ENCODE measurements at places on chromosomes 2 and 18. TPM values are rescaled to one million over a fixed set of nuclear protein-coding genes. Genes with fewer than 3 reads are reported as not detected.

The SNTG2 gene
- total RNA-seq: not detected

The CNGA3 gene
- not detected for total RNA-seq

DNA sequence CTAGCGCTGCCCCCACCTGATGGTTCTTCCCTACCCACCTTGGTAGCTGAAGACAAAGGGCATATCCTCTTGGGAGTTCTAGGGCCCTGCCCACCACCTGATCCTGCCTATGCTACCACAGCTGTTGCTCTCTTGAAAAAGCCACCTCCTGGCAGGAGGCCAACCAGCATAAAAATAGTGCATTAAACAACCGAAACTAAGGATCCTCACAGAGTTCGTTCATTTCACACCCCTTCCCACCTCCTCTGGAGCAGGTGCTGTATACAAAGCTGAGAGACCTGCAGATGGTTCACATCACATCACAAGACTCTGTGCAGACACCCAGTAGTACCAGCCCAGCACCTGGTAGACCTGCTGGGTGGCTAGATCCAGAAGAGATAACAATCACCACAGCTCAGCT, 1348.0 kb upstream of the TMEFF2 start:
- H3K27ac ChIP-seq: no peak overlapping the region
- no peaks in the 10 kb centered on the region for H3K4me1 ChIP-seq
- no peaks in the 10 kb centered on the region for H3K27me3 ChIP-seq
- DNase-seq: no peak
- peaks cover 24% of the 10 kb centered on the region for H3K36me3 ChIP-seq

The ANKRD36 gene
- 40.9 TPM for total RNA-seq

DNA sequence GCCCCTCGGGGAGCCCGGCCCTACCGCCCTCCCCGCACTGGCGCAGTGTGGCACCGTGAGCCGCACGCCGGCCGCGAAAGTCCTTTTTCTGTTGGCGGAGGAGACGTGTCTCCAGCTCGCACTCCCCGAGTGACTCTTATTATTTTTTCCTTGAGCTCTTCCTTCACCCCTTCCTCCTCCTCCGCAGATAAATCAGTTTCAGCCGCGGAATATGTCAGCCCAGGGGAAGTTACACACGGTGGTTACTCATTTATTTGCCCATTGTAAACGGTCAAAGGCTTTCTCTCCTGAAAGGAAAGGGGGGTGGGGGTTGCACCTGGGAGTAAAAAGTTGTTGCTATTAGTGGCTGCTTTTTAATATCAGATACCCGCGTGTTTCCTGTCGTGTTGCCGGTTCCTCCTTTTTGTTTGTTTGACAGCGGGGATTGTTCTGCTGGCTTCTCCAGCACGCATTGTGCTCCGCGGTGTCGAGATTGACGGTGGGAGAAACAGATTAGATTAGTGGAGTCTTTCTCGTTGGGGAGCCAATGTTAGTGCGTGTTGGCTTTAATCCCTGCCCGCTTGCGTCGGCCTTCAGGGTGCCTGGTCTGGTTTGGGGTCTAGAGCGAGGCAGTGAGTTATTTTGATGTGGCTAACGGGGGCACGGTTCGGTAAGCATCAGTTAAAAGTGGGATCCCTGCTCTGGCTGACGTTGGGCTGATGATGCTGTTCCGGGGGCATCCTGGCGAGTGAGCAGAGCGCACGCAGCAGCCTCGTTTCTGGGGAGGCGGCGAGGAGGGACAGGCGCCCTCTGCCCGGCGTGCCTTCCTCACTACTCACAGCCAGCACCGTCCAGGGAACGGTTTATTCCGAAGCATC, 1.6 kb downstream of the CRIM1 start:
- peak overlapping the region; percentile 98 for H3K4me3 ChIP-seq
- no peak for DNase-seq
- H3K4me1 ChIP-seq: peaks cover 75% of the 10 kb centered on the region
- H3K27me3 ChIP-seq: no peaks in the 10 kb centered on the region
- H3K27ac ChIP-seq: peak overlapping the region; percentile 96
- no peaks in the 10 kb centered on the region for H3K36me3 ChIP-seq

- peaks cover 35% of the 10 kb centered on the region for H3K4me1 ChIP-seq
- DNase-seq: no peak
- no peaks in the 10 kb centered on the region for H3K36me3 ChIP-seq
- no peak overlapping the region for H3K4me3 ChIP-seq
Measured at GRCh38 chr2:6755456-6755855, 110.3 kb downstream of the CMPK2 start.

- H3K36me3 ChIP-seq: no peaks in the 10 kb centered on the region
- H3K4me3 ChIP-seq: no peak overlapping the region
- no peak overlapping the region for H3K27ac ChIP-seq
- peaks cover 49% of the 10 kb centered on the region for H3K27me3 ChIP-seq
Measured at GRCh38 chr2:169082995-169083394, 13.6 kb downstream of the DHRS9 start.
